ENCODE measurements at places on chromosomes 6 and 20.

- DNase-seq: no peak
Observed at GRCh38 chr20:5586720-5587119, 163.5 kb upstream of the SHLD1 start.

DNA sequence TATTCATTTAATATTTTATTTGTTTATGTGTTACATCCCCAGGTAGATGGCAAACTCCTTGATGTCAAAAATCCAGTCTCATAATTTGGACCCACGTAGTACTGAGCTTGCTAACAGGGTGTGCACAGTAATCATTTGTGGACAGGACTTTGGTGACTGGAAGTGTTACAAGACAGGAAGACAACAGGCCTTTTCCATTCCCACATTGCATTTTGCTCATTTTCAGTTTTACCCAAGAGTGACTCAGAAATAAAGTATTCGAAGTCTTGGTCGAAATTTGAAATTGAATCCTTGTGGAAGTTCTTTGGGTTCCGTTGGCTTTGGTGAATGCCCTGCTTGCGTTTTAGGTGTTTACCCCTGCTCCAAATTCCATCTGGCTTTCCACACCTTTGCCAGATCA is 63.0 kb upstream of the THBS2 start:
- DNase-seq: no peak

DNA sequence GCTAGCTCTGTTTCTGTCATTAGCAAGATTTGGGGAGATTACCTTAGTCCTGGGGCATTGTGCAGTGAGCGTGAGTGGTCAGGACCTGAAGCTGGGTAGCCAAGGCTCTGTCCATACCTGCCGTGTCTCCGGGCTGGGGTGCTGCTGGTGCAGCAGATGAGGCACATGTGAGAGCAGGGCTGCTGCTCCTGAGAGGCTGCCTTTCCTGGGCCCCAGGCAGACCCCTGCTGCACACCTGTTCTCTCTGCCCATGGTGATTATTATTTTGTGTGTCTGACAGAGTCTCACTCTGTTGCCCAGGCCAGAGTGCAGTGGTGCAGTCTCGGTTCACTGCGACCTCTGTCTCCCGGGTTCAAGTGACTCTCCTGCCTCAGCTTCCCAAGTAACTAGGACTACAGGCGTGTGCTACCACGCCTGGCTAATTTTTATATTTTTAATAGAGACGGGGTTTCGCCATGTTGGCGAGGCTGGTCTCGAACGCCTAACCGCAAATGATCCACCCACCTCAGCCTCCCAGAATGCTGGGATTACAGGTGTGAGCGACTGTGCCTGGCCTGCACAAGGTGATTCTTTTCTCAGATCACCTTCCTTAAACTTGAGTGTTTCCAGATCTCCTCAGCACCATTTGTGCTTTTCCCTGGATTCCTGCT is 36.8 kb upstream of the IRF4 start:
- DNase-seq: no peak

DNA sequence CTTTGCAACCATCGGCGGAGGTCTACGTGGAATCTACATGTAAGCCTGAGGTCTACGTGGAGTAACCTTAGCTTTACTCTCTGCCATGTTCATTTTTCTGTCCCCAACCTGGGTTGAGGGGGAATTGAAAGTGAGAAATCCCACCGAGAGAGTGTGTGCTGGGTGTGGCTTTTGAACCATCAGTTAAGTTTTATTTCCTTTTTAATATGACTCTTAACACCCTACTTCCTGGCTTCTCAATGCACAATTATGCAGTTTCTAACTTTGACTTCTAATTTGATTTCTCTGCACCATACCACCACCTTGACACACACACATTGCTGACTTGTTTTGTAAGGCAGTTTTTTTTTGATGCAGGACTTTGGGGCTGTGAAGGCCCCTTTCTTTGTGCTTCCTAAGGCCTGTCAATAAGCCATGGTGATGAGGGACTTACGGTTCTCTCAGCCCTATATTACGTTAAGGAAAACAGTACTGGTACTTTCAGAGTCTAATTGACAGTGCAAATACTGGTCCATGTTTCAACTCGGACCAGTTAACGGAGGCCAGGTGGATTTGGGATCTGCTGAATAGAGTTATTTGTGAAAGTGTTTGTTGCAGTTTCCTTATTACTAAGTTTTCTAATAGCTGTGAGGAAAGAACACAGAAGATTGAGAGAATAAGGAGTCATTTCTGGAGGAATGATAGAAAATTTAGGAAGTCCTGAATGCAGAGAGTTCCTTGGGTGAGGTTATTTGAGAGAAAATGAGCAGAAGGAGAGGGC is 206.5 kb downstream of the JARID2 start:
- no peak for DNase-seq

DNA sequence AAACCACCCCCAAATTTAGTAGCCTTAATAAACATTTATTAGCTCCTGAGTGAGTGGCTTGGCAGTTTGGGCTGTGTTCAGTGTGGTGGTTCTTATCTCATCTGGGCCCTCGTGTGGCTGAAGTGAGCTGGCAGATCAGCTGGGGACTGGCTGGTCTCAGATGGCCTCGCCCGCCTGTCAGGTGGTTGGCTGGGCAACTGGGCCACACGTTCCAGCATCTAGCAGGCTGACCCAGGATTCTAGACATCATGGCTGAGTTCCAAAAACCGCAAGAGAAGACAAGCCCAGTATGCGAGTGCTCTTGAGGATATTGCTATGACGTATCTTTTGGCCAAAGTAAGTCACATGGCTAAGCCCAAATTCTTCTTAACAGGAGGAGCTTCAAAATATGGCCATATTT is 28.9 kb downstream of the EIF2S2 start:
- DNase-seq: no peak

- DNase-seq: no peak
Observed at GRCh38 chr6:168866534-168866933, 387.1 kb downstream of the THBS2 start.

DNA sequence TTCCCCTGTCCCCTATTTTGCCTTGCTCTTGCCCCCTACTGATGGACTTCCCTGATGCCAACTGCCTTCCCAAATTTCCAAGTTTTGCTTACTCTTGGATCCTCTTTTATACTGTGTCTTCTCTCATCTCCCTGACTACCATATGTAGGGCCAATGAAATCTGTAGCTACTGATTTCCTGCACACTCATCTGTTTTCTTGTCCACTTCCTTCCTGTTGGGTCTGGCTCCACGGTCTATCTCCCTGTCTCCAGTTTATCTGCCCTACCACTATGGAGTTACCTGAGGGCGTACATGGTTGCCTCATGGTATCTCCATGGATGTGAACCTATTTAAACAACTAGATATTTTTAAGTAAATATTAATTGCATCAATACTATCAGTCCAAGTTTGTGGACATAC is 140.3 kb upstream of the MCHR2 start:
- DNase-seq: no peak

- no peak for DNase-seq
Observed at GRCh38 chr6:123329337-123329736, 307.4 kb downstream of the TRDN start.

DNA sequence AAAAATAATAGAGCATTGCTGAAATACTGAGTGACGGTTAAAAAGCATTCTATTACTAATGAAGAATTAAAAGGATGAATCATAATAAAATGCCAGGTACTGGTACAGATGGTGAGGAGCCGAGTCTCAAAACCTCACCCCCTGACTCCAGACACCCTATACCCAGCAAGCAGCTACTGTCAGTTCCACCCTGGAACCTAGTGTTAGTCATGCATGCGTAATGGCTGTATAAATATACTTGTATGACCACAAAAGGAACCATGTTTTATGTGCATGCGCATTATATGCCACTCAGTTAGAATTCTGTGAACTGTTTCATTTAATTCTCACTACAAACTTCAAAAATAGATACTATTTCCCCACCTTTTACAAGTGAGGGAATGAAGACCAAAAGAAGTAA is 568.7 kb upstream of the RNF217 start:
- no peak for DNase-seq

- DNase-seq: no peak
Observed at GRCh38 chr20:14801591-14802325, 464.3 kb upstream of the FLRT3 start.

- no peak for DNase-seq
Observed at GRCh38 chr6:40328986-40329545, 258.1 kb downstream of the LRFN2 start.

- DNase-seq: no peak
Observed at GRCh38 chr6:52152070-52152423, 34.1 kb upstream of the IL17A start.

- DNase-seq: no peak
Observed at GRCh38 chr6:15960740-15961634, 167.9 kb upstream of the MYLIP start.

- DNase-seq: no peak
Observed at GRCh38 chr6:151551223-151551857, 57.5 kb downstream of the CCDC170 start.

GRCh38 chr6:14676064-14676463 is 558.5 kb downstream of the CD83 start:
- DNase-seq: no peak

DNA sequence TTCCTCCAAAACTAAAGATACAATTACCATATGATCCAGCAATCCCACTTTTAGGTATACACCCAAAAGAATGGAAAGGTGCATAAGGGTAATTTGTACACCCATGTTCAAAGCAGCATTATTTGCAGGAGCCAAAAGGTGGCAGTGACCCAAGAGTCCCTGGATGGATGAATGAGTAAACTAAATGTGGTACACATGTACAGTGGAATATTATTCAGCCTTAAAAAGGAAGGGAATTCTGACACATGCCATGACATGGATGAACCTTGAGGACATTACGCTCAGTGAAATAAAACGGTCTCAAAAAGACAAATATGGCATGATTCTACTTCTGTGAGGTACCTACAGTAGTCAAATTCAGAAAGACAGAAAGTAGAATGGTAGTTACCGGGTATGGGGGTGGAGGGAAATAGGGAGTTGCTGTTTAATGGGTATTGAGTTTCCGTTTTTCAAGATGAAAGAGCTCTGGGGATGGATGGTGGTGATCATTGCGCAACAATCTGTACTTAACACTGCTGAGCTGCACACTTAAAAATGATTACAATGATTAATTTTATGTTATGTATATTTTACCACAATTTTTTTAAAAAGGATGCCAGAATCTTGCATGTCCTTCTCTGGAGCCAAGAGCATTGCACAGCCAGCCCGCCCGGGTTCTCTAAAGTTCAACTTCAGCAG is 518.9 kb upstream of the JARID2 start:
- DNase-seq: no peak

DNA sequence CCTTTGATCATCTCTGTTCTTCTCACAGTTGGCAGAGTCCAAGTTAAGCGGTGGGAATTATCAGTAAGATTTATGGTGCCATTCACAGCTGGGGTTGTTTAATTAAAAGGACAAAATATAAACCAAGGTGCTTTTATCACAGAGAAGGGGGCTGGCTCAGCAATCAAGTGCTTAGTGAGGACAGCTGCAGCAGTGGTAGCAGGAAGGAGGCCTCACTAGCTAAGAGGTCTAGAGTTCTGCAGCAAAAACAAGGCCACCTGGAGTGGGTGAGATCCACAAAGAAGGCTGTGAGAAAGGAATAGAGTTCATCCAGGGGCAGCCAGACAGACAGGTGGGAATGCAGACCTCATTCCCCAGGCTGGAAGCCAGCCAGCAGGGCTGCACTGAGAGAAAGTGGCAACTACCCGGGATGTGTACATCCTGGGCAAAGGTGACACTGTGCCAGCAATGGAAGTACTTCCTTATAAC is 37.1 kb downstream of the PIGU start:
- no peak for DNase-seq

DNA sequence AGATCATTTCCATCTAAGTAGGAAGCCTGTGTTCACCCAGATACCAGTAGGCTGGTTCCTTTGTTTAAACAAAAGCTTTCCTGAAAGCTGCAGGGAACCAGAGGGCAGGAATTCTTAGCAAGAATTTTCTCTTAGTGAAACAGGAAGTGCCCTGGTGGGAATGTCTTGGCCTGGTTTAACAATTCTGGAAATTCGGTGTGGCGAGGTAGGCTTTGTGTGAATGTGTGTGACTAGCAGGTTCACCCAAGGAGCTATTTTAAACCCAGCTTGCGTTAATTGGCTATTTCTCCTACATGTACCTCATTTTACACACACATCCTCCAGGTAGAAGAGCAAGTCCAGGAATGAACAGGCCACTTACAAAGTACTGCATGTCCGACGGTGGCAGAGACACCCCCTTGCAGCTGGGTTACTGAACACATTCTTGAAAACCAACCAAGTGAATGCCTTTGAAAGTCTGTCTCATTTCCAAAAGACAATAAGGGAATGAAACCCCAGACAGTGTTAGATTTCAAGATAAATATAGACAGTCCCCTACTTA is 64.6 kb downstream of the GFOD1 start:
- no peak for DNase-seq

DNA sequence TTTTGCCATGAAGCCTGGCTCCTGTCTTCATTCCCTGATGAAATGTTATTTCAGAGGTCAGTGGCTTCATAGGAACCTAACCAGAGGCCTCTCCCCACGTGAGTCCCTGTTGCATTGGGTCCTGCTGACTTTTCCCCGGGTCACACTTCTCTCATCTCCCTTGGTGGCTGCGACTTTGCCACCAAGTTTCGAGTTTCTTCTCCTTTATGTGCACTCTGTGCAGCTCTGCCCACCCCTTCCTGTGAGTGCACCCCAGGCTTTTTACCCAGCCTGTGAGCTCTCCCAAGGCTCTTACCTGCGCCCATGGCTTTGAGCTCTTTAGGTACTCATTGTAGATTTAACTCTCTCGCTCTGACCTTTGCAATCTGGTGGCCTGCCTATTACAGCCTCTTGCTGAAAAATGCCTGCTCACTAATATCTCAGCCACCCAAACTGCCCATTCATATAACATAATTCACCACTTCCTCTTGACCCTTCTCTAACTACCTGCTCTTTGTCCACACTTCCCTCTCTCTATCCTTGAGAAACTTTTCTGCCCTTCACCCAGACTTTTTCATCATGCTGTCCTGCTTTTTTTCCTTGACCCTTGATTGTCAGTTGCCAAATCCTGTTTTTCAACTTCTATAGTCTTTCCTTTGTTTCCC is 105.9 kb downstream of the SASH1 start:
- no peak for DNase-seq

- no peak for DNase-seq
Observed at GRCh38 chr20:47146686-47147085, 209.8 kb downstream of the ZMYND8 start.

DNA sequence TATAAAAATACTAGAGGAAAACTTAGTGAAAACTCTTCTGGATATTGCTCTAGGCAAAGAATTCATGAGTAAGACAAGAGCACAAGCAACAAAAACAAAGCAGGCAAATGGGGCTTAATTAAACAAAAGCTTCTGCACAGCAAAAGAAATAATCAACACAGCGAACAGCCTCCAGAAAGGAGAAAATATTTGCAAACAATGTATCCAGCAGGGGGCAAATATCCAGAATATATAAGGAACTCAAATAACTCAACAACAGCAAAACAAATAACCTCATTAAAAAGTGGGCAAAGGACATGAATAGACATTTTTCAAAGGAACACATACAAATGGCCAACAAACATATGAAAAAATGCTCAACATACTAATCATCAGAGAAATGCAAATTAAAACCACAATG is 17.1 kb upstream of the HECA start:
- no peak for DNase-seq

- no peak for DNase-seq
Observed at GRCh38 chr6:30839671-30840070, 44.6 kb upstream of the DDR1 start.

Data from naive thymus-derived CD8-positive, alpha-beta T cell (primary cell).